Smooth muscle cell of the brain vasculature (primary cell): ENCODE measurements at places on chromosomes 7 and 10.

GRCh38 chr7:28988091-28988490 lies 30.0 kb upstream of the TRIL start:
- no peak for DNase-seq

DNA sequence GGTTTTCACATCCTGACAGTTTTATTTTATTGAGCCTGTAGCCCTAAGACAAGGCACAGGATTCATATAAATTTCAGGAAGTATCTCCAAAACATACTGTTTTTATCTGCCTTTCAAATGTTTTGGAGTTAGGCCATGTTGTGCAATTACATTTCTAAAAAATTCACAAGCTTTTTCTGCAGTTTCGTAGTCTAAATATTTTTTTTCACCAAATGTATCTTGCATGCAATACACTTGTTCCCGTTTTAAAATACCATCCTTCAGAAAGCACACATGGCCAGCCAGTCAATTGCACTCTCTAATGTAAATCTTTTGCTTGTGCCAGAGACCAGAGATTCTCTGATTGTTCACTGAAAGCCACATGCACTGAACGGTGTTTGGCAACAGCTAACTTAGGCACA lies 161.5 kb upstream of the PRKCQ start:
- no peak for DNase-seq

DNA sequence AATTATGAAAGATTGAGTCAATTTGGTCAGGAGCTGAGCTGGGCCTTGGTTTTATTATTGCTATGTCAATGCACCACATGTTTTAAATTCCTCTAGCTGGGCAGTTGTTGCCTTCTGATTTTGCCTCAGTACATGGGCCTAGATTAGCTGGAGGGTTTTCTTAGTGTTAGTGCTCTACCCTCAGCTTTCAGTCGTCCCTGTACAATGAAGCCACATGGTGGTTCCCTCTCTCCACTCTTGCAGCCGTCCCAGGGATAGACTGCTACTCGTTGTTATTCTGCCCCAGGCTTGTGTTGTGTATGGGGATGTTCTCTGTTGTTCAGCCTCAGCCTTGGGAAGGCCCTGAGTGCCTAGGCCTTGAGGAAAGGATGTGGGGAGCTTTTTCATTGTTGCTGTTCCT lies 37.0 kb downstream of the NHLRC2 start:
- DNase-seq: no peak

GRCh38 chr10:58072634-58073033 lies 195.1 kb downstream of the IPMK start:
- no peak for DNase-seq

DNA sequence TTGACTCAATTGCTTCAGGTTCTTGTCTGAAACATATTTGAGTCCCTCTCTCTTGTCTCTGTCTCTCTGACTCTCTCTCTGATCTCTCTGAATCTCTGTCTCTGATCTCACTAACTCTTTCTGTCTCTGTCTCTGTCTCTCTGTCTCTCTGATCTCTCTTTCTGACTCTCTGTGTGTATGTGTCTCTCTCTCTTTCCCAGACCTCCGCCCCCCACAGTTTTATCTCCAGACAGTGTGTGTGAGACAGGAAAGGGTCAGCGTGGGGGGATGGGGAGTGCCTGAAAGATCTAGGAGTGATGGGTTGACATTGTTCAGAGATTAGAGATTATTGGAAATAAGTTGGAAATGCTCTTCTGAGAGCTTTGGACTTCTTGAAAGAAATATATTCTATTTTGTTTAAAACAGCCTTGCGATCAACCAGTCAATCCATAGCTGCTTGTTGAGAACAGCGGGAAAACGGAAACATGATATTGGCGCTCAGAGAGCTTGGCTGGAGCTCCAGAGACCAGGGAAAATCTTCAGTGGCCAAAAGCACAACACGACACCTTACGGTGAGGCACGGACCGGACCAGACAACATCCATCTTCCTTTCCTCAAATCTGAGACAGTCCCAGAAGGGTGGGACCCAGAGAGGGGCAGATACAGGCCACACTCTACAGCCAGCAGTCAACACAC lies 35.5 kb downstream of the CALML3 start:
- DNase-seq: no peak

DNA sequence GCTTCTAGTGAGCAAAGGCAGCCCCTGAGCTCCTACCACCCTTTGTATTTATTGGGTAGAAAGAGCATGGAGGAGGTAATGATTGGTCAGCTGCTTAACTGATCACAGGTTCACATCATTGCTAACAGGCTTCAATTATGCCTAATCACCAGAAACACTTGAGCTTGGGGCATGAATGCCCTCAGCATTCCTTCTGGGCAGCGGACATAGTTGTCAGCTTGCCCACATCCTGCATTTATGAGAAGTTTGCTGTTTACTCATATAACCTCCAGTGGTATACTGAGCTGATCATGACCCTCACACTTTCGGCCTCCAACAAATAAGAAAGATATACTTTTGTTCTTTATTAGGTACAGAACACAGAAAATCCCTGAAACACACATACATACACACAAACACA lies 140.3 kb upstream of the ODAD2 start:
- no peak for DNase-seq

GRCh38 chr7:45574669-45575500 lies 717 bp downstream of the ADCY1 start:
- no peak for DNase-seq

- no peak for DNase-seq
These were observed 85.1 kb downstream of the RAMP3 start for GRCh38 chr7:45242698-45243097.

- DNase-seq: no peak
These were observed 51.1 kb upstream of the PRSS58 start for GRCh38 chr7:142308918-142309317.

DNA sequence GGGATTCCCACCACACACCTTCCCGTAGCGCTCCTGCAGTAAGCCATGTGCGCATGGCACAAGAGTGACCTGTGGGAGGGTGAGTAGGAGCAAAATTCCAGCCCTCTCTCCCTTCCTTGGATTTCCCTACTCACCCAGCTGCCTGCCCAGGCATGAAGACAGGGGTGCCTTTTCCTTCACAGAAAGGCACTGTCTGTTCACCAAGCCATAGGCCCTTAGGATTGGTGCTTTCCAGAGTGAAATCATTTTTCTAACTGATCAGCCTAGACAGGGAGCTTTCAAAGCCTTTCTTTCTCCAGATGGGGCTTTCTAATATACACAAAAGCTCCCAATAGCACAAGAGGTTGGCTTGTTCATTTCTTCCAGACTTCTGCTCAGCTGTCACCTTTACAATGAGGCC lies 79.7 kb downstream of the CTTNBP2 start:
- DNase-seq: no peak
